Stimulated activated CD4-positive, alpha-beta T cell treated with anti-CD3 and anti-CD28 coated beads, Interleukin-4, amount 100 ng/mL, for 48 hours (primary cell): ENCODE measurements at places on chromosomes 13 and 19.

- no peak for DNase-seq
These were observed 204.7 kb upstream of the DACH1 start for GRCh38 chr13:72071713-72072112.

DNA sequence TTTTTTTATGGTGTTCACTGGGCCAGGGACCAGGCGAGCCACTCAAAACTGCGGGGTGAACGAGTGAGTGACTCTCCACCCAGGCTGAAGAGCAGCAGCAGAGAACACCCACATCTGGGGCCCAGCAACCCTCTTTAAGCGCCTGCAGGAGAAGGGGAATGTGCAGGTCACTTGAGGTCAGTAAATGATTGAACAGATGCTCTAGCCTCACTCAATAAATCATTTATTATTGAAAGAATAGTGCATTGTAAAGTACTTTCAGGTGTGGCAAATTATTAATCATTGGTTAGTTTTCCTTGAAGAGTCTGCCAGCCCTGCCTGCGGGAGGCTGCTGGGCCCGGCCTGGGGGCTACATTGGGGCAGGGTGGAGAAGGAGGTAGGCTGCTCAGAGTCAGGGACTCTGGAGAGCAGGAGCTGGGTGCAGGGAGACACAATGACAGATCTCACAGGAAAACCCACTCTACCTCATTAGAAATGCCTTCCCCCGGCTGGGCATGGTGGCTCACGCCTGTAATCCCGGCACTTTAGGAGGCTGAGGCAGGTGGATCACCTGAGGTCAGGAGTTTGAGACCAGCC, 42.5 kb downstream of the ABCC4 start:
- DNase-seq, result no peak

DNA sequence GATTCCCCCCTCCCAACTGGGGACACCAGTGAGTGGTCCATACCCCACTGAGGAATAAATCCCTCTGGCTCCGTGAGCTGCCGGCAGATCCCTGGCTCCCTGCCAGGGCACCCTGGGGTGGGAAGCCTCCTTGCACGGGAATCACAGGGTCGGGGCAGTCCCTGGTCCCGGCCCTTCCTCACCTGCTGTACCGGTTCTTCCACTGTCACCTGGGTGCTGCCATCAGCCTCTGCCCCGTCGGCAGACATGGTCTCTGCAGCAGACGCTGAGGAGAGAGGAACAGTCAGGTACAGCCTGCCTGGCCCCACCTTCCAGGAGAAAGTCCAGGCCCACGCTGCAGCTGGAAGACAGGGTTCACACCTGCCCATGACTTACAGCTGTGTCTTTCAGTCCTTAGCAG, 6.3 kb downstream of the PLIN3 start:
- DNase-seq, result no peak

- peak; percentile 96 for DNase-seq
These were observed at the start of gene PPP2R1A for GRCh38 chr19:52189735-52190486. PPP2R1A (plus strand) TSS chr19:52190052; CDS start chr19:52190097, 45 bp downstream.

DNA sequence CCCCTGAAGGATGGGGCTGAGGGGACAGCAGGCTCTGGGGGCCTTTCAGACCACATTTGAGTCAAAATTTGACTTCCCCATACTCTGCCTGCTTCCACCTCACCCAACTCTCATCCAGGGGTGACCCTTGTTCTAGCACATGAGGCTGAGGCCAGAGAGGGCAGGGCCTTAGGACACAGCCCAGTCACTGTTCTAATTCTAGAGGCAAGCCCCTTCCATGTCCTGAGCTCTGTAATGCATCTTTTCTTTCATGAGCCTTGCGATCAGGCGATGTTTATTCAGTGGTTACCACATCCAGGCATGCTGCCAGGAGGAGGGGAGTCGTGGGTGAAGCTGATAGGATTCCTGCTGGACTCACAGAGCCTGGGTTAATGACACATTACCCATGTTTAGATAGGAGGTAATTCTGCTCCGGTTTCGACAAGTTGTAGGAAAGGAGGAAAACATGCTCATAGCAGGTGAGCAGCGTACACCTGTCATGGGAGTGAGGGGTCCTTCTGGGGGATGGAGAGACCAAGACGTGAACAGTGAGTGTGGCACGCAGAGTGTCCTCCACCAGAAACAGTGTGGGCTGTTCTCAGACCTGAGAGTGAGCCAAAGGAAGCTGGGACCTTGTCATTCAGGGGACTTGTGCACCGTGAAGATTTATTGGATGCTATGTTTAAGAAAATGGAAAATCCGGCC, 9.3 kb downstream of the RPS9 start:
- no peak for DNase-seq

GRCh38 chr19:17527326-17527725, 15.9 kb downstream of the PGLS start:
- DNase-seq, result no peak

GRCh38 chr13:108963846-108964600, 334.6 kb downstream of the MYO16 start:
- DNase-seq, result no peak

GRCh38 chr13:47858042-47859025, 142.7 kb downstream of the SUCLA2 start:
- DNase-seq, result no peak

DNA sequence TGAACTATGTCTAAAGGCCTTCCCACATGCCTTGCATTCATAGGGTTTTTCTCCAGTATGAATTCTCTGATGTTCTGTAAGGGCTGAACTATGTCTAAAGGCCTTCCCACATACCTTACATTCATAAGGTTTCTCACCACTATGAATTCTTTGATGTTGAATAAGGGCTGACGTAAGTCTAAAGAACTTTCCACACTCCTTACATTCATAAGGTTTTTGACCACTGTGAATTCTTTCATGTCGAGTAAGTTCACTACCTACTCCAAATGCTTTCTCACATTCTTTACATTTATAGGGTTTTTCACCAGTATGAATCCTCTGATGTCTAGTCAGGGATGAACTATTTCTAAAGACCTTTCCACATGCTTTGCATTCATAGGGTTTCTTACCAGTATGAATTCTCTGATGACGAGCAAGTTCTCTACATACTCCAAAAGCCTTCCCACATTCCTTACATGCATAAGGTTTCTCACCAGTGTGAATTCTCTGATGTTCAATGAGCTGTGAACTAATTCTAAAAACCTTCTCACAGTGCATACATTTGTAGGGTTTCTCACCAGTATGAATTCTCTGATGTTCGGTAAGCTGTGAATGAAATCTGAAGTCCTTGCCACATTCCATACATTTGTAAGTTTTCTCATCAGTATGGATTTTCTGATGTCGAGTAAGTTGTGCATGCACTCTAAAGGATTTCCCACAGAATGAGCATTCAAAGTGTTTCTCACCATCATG, 19.1 kb upstream of the ZNF260 start:
- no peak for DNase-seq

GRCh38 chr19:38317104-38317612, 1.4 kb upstream of the YIF1B start:
- DNase-seq, result no peak

DNA sequence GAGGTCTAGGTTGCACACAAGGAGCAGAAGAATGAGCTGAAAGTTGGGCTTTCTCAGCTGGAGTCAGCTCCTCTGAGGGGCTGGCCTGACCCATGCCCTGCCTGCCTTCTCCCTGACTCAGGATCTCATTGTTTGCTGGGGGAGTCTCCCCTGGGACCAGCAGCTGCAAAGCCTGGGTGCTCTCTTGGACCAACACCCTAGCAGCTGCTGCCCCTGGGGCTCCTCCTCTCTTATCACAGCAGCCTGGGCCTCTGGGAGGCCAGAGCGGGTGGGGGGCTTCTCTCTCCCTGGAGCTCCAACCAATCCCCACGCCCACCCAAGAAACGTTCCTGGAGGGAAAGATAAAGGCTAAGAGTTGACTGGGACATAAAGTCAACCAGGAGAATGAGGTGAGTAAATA, 1.6 kb upstream of the FCGBP start:
- DNase-seq, result no peak

GRCh38 chr19:3554254-3555083, 2.9 kb downstream of the MFSD12 start:
- DNase-seq, result no peak

DNA sequence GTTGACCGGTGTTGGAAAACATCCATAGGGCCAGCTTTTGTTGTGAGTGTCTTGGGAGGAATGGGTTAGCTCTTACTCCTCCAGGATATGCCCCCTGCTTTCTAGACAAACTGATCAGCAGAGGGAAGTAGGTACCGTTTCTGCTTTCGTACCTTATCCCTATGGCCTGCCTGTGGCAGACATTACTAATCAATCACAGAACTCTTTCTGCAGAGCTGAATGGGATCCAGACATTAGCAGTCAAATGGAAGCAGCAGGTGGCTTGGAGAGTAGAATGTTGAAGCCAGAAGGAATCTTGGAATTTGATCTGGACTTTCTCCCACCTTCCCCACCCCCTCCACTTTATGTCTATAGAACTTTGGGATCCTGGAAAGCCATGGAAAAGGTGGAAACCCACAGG, 17.1 kb downstream of the NWD1 start:
- no peak for DNase-seq

DNA sequence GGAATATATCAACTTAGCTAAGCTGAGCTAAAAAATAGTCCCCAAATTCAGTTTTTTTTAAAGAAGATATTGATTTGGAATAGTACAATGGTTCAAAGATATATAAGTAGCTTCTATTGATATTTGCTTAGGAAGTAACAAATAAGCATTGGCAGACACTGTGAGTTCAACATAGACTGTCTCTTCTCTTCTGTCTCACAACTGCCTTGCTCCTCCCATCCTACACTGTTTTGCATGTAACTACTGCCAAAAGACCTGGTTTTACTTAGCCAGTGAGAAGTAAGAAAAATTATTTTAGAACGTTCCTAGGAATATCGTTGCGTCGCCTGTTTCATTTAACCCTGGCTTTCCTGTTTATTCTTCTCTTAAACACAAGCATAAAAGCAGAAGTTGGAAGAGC, 859.0 kb upstream of the SPRY2 start:
- no peak for DNase-seq

- no peak for DNase-seq
These were observed 6.2 kb upstream of the KLK13 start for GRCh38 chr19:51071095-51071405.

DNA sequence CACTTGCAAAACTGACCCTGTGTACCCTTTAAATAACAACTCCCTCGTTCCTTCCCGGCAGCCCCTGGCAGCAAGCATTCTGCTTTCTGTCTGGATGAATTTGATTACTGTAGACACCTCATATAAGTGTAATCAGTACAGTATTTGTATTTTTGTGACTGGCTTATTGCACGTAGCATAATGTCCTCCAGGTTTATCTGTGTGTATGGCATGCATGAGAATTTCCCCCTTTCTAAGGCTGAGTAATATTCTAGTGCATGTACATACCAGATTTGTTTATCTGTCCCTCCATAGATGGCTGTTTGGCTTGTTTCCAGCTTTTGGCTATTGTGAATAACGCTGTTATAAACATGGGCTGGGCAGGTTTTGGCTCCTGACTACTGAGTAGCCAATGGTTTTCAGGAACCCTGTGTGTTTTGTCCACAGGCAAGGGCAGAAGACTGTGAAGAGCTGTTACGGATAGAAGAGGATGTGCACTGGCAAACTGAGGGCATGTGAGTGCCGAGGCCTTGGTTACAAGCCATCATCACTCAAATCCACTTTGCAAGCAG, 98.0 kb downstream of the ESD start:
- no peak for DNase-seq

GRCh38 chr13:42393573-42394360, 121.8 kb downstream of the AKAP11 start:
- no peak for DNase-seq

DNA sequence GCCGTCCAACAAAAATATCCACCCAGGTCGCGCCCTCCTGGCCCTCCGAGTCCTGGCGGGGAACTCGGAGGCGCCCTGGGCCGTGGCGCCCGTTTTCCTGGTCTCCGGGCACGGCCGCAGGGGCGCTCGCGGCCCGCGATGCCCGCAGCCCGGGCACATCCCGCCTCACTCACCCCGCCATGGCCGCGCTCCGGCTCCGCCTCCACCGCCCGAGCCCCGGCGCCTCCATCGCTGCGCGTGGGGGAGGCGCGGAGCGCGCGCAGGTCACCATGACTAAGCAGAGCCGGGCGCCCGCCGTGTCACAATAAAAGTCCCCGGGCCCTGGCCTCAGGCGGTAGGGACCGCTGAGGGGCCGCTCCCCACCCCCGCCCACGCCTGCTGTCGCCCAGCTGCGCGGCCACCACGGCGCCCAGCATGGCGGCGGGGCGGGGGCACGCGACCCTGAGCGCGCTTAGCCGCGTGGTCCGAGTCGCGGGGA, 593 bp downstream of the KEAP1 start:
- peak; percentile 84 for DNase-seq

DNA sequence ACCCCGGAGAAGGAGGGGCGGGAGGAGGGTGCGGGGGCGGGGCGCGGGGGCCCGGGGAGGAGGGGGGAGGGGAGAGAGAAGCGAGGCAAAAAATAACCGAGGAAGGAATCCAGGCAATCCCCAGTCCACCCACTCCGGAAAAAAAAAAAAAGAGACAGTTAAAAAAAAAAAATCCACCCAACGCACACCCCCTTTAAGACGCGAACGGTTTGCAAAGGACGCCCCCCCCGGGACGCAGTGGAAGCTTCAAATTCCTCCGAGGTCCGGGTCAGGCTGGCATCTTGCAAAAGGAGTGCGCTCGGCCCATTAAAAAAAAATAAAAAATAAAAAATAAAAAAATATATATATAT, at the start of gene CACNA1A:
Gene CACNA1A (minus strand): TSS at position 9 of the 350 bp plus-strand sequence. CDS start 255 bp downstream, outside the sequence.
- DNase-seq, result no peak

GRCh38 chr13:27926644-27927434, 7.0 kb downstream of the PDX1 start:
- no peak for DNase-seq

GRCh38 chr13:45695198-45695730, 6.9 kb upstream of the CBY2 start:
- DNase-seq, result peak; percentile 34

GRCh38 chr19:45068041-45068440, 8.2 kb downstream of the ZNF296 start:
- no peak for DNase-seq

- no peak for DNase-seq
These were observed 212.5 kb upstream of the IRS2 start for GRCh38 chr13:109998684-109999533.

GRCh38 chr13:97627566-97627965, 193.6 kb downstream of the RAP2A start:
- DNase-seq, result no peak

DNA sequence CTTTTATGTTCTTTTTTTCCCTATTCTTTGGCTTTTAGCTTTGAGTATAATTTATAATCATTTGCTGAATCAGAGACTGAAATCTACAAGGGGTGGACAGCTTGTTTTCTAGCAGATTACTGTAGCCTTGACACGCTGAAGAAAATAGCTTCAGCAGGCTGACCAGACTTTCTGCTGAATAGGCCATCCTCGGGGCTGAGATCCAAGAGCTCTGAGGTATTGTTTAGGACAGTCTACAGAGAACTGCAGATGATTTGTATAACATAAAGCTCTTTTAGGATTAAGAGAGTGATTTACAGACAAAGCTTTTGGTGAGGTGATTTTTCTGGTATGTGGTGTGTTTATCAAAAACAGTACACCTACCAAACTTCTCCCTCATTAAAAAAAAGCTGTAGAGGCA, 16.8 kb downstream of the POLR1D start:
- DNase-seq, result no peak

- DNase-seq, result no peak
These were observed 1279.8 kb upstream of the PCDH9 start for GRCh38 chr13:68509734-68510621.

- DNase-seq, result no peak
These were observed 393.1 kb downstream of the COG6 start for GRCh38 chr13:40048551-40048950.

- no peak for DNase-seq
These were observed 77.6 kb downstream of the KDM4B start for GRCh38 chr19:5046339-5047039.
